Fibroblast of lung (primary cell): ENCODE measurements at places on chromosomes 16 and 17. TPM values are rescaled to one million over a fixed set of nuclear protein-coding genes. Genes with fewer than 3 reads are reported as not detected.

GRCh38 chr16:9151074-9151473 is 59.6 kb downstream of the HAPSTR1 start:
- no peaks in the 10 kb centered on the region for H3K4me1 ChIP-seq
- H3K4me3 ChIP-seq, result no peak overlapping the region
- DNase-seq, result no peak
- no peak overlapping the region for H3K27ac ChIP-seq

DNA sequence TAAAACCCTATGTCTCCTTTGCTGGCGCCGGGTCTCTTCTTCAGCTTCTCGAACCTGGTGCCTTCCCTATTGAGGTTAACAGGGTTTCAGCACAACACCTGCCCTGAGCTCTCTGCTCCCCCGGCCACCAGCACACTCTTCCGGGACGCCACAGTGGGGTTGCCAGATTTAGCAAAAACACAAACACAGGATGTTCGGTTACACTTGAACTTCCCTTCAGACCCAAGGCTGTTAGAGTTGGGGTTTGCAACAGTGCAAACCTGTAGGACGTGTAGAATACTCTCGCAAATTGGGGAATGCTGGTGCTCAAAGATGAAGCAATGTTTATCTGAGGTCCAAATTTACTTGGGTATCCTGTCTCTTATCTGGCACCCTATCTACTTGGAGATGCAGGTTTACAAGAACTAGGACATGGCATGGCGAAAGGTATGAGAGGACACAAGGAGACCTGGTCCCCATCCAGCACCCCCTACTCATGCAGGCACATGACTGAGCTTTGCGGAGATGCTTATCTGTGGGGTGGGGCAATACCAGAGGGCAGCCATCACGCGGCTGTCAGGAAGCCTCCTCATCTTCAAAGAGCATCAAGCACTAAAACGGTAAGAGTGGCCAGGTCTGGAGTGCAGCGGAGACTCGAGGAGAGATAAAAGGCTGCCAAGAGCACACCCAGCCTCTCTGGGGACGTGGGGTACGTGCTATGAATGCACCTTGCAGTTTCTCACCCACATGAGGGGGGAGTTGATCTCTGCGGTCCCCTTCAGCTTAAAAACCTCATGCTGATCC is 52.8 kb downstream of the SDK2 start:
- no peaks in the 10 kb centered on the region for H3K36me3 ChIP-seq
- no peaks in the 10 kb centered on the region for H3K27me3 ChIP-seq
- H3K4me1 ChIP-seq, result no peaks in the 10 kb centered on the region
- no peak overlapping the region for H3K4me3 ChIP-seq

Gene GNAO1
- total RNA-seq, result 0.17 and 0.26 TPM in 2 replicates

Gene TMIGD1
- not detected in 2 replicates for total RNA-seq
